ENCODE measurements at places on chromosomes 5 and 9.
A peak's percentile ranks its signal among the peaks of the same experiment; 100 is the strongest.

GRCh38 chr5:36367524-36367923 lies 65.8 kb upstream of the RANBP3L start:
- no peak for DNase-seq

DNA sequence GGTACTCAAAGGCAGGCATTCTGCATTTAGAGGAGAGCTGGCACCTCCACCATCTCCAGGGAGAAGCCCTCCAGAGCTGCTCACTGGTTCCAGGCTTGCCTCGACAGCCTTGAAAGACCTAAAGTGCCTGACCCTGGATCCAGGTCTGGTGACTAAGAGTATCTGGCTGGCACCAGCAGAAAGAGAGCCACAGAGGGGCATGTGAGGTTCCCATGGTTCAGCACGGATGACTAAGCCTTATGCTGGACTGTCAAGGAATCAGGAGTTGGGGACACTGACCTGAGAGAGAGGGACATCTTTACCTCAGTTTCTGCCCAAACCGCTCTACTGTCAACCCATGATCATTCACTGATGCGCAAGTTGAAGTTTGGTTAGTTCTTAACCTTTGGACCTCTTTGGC lies 3.0 kb downstream of the ACTL7A start:
- no peak for DNase-seq

DNA sequence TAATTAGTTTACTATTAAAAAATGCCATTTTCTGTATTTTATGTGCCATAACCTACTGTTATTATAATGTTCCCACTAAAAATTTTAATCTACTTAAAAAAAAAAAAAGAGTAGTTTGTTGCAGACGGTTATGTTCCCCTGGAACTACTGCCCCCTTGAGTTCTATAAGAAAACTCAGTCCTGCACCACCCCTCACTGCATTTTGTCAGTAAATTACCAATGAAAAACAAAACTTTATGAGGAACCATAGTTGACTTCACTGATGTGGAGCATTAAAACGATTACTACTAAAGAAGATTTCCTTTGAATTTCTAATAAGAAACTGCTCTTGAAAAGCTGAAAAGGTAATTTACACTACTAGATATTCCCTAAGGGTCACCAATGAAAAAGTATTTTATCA lies 288.7 kb downstream of the FBXL17 start:
- DNase-seq = no peak

DNA sequence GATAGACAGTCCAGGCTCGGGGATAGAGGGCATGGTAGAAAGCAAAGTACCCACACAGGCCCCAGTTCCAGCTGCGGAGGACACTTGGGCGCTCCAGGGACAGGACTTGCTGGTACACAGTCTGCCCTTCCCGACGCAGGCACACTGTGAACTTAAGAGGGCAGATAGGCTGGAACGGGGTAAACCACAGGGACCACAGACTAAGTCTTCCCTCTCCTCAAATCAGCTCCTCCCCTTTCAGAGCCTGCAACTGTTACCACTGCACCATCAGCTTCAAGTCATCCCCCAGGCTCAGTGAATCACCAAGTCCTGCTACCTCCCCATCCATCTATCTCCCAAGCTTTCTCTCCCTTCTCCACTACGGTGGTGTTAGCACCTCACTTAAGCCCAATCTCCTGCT lies 7.3 kb downstream of the GBA2 start:
- no peak for DNase-seq

GRCh38 chr5:10564838-10565784 lies 1.2 kb downstream of the ANKRD33B start:
- peak; percentile 28 for DNase-seq

DNA sequence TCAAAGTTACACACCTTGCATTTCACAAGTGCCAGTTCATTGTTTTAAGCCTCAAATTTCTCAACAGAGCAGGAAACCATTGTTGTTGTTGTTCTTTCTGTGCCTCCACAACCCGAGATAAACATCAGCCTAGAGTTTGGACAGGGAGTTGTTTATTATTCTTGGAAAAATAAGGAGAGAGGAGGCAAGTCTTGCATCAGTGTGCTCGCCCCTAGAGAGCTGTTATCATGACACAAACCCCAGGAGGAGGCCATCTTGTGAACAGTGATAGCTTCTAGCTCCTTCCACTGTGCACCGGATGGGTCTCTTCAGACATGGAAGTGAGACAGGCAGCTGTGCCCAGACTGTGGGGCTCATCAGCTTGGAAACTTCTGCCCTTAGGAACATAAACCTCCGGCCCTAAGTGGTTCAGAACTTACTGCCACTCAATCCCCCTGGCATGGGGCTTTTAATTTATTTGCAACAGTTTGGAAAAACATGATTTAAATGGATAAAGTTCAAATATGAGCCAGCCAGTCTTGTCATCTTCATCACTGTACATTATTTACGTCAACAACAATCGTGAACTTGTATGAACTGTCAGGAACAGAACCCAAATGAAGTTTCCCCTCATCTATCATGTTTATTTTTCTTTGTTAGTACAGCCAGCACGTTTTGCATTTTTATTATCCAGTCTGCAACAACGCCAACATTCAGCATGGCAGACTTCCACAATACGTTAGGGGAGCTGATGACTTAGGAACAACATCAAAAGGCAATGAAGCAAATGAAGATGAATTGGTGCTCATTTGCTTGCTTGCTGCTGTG lies 181.7 kb upstream of the S1PR3 start:
- no peak for DNase-seq

GRCh38 chr5:105659396-105659795 lies 2011.3 kb downstream of the EFNA5 start:
- DNase-seq = no peak

DNA sequence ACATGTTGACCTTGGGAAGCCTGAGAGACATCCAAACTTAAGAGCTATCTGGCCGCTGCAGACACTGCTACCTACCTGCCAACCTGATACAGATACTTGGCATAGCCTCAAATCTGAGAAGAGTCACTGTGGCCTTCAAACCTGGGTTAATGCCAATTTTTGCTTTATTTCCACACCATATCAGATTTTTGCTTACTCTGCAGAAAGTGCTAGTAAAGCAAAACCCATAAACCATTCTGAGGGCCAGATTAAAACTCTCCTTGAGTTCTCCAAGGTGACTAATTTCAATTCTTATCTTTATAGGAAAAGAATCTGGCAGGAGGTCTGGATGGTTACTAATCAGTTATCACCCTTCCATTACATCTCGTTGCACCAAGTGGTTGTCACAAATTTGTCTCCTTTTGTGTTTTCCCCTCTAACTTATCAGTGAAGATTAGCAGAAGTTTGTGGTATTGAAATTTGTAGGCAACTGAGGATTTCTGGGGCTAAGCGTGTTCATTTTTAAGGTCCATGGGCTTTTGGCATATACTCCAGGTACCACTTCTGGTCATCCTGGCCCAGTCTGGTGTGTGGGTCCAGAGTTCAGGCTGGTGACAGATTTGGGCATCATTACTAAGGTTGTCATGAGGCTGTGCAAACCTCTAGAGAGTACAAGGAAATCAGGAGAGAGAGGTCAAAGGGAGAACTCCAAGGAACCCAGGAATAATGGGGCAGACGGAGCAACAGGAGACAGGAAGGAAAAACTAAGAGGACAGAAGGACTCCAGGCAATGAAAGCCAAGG lies 177.9 kb downstream of the TSSK1B start:
- no peak for DNase-seq

DNA sequence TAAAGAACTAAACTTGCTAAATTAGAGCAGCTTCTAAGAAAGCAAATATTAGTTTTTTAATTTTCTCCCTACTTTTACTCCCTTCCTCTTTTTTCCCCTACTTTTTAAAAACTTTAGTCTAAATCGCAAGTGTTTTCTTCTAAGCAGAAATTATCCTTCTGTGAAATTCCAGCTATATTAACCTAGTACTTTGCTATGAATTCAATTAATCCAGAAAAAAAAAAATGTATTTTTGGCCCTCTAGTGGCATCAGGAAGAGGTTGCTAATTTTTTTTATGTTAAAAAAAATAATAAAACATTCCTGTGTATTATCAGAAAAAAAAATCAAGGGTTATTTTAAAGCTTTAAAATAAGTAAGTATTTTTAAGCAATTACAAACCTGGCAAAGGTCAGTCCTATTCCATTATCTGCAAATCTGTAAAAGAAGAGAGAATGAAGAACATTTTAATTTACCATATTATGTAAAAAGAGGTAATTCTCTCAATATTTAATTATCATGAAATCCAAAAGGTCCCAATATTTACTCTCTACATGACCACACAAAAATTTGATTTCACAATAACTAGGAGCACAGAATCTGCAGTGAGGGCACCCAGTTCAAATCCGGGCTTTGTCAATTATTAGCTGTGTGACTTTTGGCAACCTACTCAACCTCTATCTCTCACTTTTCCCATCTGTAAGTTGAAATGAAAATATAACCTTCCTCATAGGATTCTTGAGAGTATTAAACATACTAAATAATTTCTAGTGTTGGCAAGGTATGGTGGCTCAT lies 52.0 kb downstream of the CEMIP2 start:
- DNase-seq = no peak

DNA sequence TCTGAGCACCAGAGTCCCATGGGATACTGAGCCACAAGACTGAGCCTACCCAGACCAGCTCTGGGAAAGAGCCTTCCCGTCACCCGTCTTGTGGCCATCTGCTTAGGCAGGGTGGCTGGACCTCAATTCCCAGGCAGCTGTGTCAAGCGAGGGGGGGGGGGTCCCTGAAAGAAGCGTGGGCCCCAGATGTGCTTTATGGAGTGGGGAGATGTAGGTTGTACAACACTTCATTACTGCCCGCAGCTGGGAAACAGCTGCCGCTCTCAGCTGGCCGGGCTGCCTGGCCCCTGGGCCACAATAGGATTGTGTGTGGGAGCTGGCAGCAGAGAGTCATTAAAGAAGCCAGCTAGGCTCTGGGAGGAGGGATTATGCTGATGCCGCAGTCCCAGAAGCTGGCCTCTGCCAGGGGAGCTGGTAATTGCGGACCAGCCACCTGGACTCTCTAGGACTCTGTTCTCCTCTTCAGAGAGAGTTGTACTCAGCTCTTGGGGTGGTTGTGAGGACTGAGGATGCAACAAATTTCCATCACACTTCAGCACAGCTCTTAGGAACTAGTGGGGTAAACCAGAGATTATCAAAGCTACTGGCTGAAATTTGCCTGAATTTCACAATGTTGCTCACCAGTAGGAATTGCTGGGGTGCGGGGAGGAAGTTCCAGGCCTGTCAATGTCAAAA lies 145.4 kb downstream of the GADD45G start:
- DNase-seq = no peak

DNA sequence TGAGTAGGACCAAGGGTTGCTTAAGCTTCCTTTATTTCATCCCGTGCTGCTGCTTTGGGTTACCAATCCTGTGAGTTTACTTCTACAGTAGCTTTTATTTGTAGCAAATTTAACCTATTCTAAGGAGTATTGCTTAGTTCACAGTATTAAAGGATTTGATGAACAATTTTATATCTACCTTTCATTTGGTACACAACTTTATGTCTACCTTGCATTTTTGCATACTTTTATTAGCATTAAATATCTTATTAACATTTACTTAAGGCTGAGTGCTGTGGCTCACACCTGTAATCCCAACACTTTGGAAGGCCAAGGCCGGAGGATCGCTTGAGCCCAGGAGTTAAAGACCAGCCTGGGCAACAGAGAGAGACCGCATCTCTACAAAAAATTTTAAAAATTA lies 4.2 kb downstream of the GTF3C4 start:
- no peak for DNase-seq

DNA sequence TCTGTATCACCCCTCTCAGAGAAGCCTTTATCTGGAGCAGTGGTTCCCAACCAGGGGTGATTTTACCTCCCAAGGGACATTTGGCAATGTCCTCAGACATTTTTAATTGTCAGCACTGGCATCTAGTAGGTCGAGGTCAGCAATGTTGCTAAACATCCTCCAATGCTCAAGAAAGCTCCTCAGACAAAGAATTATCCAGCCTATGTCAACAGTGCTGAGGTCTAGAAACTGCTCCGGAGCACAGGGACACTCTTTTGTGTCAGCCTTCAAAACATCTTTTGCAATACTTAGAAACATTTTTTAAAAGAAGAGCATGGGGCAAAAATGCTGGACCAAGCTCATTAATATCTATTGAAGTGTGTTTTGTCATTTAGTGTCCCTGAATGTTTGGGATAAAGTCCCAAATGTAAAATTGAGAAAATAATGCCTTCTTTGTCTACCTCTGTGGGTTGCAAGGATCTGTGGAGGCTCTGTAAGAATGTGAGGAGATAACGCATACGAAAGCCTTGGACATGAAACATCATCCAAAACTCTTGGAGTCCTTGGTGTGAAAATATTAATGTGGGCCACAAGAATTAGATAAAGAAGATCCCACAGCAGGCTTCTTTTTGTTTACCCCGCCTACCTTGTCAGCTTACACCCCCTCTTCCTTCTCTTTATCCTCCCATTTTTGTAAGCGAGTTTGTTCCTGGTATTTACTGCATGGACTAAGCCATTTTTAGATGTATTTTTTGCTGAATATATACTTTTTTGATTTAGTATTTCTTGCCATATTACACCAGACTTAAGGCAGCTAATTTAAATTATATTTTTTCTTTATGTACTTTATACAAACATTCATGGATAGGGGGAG lies 193.5 kb downstream of the CD180 start:
- no peak for DNase-seq

GRCh38 chr5:6391151-6391550 lies 12.8 kb upstream of the MED10 start:
- DNase-seq = no peak

DNA sequence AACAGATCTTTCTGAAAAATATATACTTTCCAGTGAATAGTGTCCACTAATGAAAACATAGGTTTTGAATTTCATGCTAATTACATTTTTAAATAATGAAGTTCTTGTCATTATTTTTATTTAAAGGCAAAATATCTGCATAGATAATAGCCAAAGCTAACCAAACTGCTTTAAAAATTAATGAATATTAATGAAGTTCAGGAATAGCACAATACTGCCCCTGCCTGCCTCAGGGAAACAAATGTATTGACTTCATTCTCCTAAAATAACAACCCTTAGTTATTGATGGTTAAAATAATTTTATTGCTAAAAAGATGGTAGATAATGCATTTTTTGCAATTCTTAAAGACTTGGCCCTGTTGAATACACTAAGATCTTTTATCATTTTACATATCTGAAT lies 103.6 kb upstream of the SSBP2 start:
- no peak for DNase-seq

GRCh38 chr5:9156282-9156681 lies 389.6 kb downstream of the SEMA5A start:
- DNase-seq = no peak

Measured in stimulated activated naive CD8-positive, alpha-beta T cell treated with anti-CD3 and anti-CD28 coated beads, Interleukin-15, amount 100 ng/mL, for 72 hours (primary cell).